Right atrium auricular region (tissue), 2 donors: ENCODE measurements at places on chromosomes 12 and 14. TPM values are rescaled to one million over a fixed set of nuclear protein-coding genes. Genes with fewer than 3 reads are reported as not detected.

The MAX gene
- total RNA-seq: 37.0 TPM

The KRT79 gene
- total RNA-seq: not detected

The DPF3 gene
- 26.6 TPM for total RNA-seq

The SNX6 gene
- total RNA-seq: 61.6 TPM

The TMCC3 gene
- 4.7 TPM for total RNA-seq

The DPY19L2 gene
- total RNA-seq: 27.7 TPM

The OR4M1 gene
- not detected for total RNA-seq

The TMEM132D gene
- total RNA-seq: not detected

The L2HGDH gene
- total RNA-seq: 4.0 TPM

The IFNG gene
- total RNA-seq: not detected

The AQP6 gene
- total RNA-seq: 0.08 TPM

GRCh38 chr12:50662116-50662510, 101.8 kb upstream of the ATF1 start:
- H3K4me1 ChIP-seq: no peaks in the 10 kb centered on the region
- no peak overlapping the region for H3K27ac ChIP-seq
- peaks cover 5% of the 10 kb centered on the region for H3K36me3 ChIP-seq
- no peak for DNase-seq
- no peak overlapping the region for H3K4me3 ChIP-seq
- no peaks in the 10 kb centered on the region for H3K27me3 ChIP-seq

- no peaks in the 10 kb centered on the region for H3K27me3 ChIP-seq
- no peaks in the 10 kb centered on the region for H3K4me1 ChIP-seq
- H3K36me3 ChIP-seq: no peaks in the 10 kb centered on the region
- no peak overlapping the region for H3K27ac ChIP-seq
- no peak for DNase-seq
Observed at GRCh38 chr14:97271451-97271960, 474.3 kb downstream of the VRK1 start.

DNA sequence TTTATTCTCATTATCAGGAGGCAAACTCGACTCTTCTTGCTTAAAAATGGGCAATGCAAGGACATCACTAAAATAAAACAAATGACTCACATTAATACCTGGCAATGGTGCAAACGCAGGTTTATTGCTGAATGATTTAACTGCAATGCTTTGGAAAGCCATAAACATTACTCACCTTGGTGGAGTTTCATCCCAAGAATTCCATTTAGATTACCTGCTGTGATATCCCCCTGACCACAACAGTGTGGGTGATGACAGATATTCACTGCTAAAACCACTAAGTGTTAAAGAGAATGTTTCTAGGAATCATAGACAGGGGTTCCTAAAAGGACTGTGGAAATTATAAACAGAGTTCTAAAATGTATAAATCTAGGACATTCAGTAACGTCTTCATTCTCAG, 35.3 kb upstream of the CSRNP2 start:
- DNase-seq: no peak
- H3K27me3 ChIP-seq: no peaks in the 10 kb centered on the region
- H3K36me3 ChIP-seq: peaks cover 4% of the 10 kb centered on the region
- H3K27ac ChIP-seq: no peak overlapping the region
- H3K4me1 ChIP-seq: no peaks in the 10 kb centered on the region

DNA sequence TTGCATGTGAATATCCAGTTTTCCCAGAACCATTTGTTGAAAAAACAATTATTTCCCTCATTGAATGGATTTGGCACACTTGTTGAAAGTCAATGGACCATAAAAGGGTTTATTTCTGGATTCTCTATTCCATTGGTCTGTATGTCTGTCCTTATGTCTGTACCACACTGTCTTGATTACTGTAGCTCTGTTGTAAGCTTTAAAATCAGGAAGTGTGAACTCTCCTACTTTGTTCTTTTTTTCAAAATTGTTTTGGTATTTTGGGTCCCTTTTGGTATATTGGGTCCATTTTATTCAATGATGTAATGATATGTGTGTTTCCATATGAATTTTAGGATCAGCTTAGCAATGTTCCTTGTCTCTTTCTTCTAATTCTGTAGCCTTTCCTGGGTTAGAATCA, 64.8 kb downstream of the PPP2R5C start:
- no peaks in the 10 kb centered on the region for H3K36me3 ChIP-seq
- DNase-seq: no peak
- H3K4me1 ChIP-seq: peaks cover 49% of the 10 kb centered on the region
- H3K27ac ChIP-seq: no peak overlapping the region

- H3K36me3 ChIP-seq: peaks cover 8% of the 10 kb centered on the region
- no peaks in the 10 kb centered on the region for H3K4me1 ChIP-seq
- H3K27ac ChIP-seq: no peak overlapping the region
- H3K27me3 ChIP-seq: no peaks in the 10 kb centered on the region
- no peak overlapping the region for H3K4me3 ChIP-seq
Observed at GRCh38 chr12:65307169-65307501, 28.7 kb downstream of the MSRB3 start.

- H3K4me3 ChIP-seq: no peak overlapping the region
- H3K27me3 ChIP-seq: no peaks in the 10 kb centered on the region
- H3K27ac ChIP-seq: peak overlapping the region; percentile 35
- H3K4me1 ChIP-seq: no peaks in the 10 kb centered on the region
- peak; percentile 64 for DNase-seq
Observed at GRCh38 chr14:104393898-104394381, 185.6 kb upstream of the C14orf180 start.

DNA sequence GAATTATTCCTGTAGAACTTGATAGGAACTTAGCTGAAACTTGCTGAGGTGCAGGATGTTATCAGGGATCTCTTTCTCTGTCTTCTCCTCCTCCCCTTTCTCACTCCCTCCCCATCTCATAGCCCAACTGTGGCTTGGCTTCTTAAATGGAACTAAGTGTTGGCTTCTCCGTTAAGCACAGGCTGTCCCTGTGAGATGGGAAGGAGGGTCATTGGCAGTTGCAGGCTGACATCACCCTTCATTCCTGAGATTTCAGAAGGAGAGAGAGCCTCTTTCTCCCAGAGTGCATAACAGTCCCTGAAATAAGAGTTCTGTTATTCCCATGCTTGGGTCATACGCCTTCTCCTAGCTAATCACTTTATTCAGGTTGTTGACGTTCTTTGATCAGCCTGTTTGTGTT, 162.0 kb downstream of the UNC79 start:
- H3K4me1 ChIP-seq: no peaks in the 10 kb centered on the region
- no peaks in the 10 kb centered on the region for H3K36me3 ChIP-seq
- DNase-seq: no peak

- H3K4me1 ChIP-seq: no peaks in the 10 kb centered on the region
- no peak overlapping the region for H3K27ac ChIP-seq
- no peaks in the 10 kb centered on the region for H3K36me3 ChIP-seq
- H3K4me3 ChIP-seq: no peak overlapping the region
Observed at GRCh38 chr12:90546511-90546910, 408.5 kb downstream of the CCER1 start.

GRCh38 chr12:67452119-67452805, 183.1 kb downstream of the CAND1 start:
- no peak for DNase-seq
- H3K27me3 ChIP-seq: no peaks in the 10 kb centered on the region
- H3K4me3 ChIP-seq: no peak overlapping the region
- peaks cover 14% of the 10 kb centered on the region for H3K4me1 ChIP-seq

GRCh38 chr12:31405021-31405420, 79.1 kb upstream of the SINHCAF start:
- H3K4me1 ChIP-seq: no peaks in the 10 kb centered on the region
- H3K4me3 ChIP-seq: no peak overlapping the region
- DNase-seq: no peak

- no peak for DNase-seq
- H3K27me3 ChIP-seq: no peaks in the 10 kb centered on the region
- H3K4me3 ChIP-seq: no peak overlapping the region
- H3K27ac ChIP-seq: no peak overlapping the region
- H3K36me3 ChIP-seq: no peaks in the 10 kb centered on the region
- no peaks in the 10 kb centered on the region for H3K4me1 ChIP-seq
Observed at GRCh38 chr12:70154087-70154638, 89.1 kb upstream of the CNOT2 start.

- H3K27me3 ChIP-seq: peaks cover 5% of the 10 kb centered on the region
- H3K27ac ChIP-seq: no peak overlapping the region
- no peak overlapping the region for H3K4me3 ChIP-seq
- no peaks in the 10 kb centered on the region for H3K4me1 ChIP-seq
- no peaks in the 10 kb centered on the region for H3K36me3 ChIP-seq
Observed at GRCh38 chr14:69481815-69482568, 2.5 kb upstream of the PLEKHD1 start.

GRCh38 chr14:99950181-99950580, 115.0 kb upstream of the EVL start:
- H3K27me3 ChIP-seq: no peaks in the 10 kb centered on the region
- H3K27ac ChIP-seq: no peak overlapping the region
- H3K4me3 ChIP-seq: no peak overlapping the region
- H3K4me1 ChIP-seq: no peaks in the 10 kb centered on the region
- DNase-seq: no peak

- H3K4me3 ChIP-seq: no peak overlapping the region
- no peaks in the 10 kb centered on the region for H3K36me3 ChIP-seq
- no peaks in the 10 kb centered on the region for H3K4me1 ChIP-seq
- H3K27me3 ChIP-seq: no peaks in the 10 kb centered on the region
- no peak for DNase-seq
- H3K27ac ChIP-seq: no peak overlapping the region
Observed at GRCh38 chr14:41257476-41257875, 349.2 kb upstream of the LRFN5 start.

DNA sequence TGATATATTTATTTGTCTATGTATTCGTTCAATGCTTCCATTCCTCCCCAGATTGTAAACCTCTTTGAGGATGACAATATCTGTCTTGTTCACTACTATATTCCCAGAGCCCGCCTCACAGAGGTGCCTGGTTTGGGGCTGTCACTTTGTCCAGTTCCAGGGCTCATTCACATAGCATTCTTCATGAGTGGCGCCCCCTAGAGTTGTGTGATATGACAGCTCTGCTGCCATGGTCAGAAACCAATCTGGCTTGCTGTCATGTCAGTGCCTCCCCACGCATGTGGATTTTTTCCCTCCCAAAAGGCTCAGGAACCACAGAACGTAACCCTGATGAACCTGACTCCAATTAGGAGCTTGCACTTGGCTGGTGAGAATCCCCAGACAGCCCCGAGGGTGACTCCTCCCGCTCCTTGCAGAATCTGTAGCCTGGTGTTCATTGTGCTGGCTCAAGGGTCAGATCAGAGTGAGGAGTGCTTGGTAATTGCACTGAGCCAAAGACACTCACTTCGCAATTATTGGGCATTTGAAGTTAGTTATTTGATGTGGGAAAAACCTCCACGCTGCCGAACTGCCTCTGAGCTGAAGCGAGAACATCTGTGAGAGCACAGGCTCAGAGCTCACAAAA, 145.5 kb downstream of the PTPN11 start:
- H3K27me3 ChIP-seq: no peaks in the 10 kb centered on the region
- no peak for DNase-seq
- H3K4me1 ChIP-seq: no peaks in the 10 kb centered on the region
- H3K36me3 ChIP-seq: no peaks in the 10 kb centered on the region
- H3K4me3 ChIP-seq: no peak overlapping the region

- no peaks in the 10 kb centered on the region for H3K36me3 ChIP-seq
- H3K27me3 ChIP-seq: no peaks in the 10 kb centered on the region
- no peaks in the 10 kb centered on the region for H3K4me1 ChIP-seq
- H3K4me3 ChIP-seq: no peak overlapping the region
Observed at GRCh38 chr12:4154672-4155225, 118.8 kb upstream of the CCND2 start.

- H3K4me1 ChIP-seq: no peaks in the 10 kb centered on the region
- H3K36me3 ChIP-seq: no peaks in the 10 kb centered on the region
- peak overlapping the region; percentile 5 for H3K27ac ChIP-seq
- DNase-seq: no peak
- no peak overlapping the region for H3K4me3 ChIP-seq
Observed at GRCh38 chr14:90388437-90388836, 8.4 kb upstream of the CALM1 start.

GRCh38 chr14:61894452-61895077, 132.3 kb downstream of the SNAPC1 start:
- H3K4me1 ChIP-seq: no peaks in the 10 kb centered on the region
- H3K36me3 ChIP-seq: no peaks in the 10 kb centered on the region
- no peak overlapping the region for H3K27ac ChIP-seq
- no peak overlapping the region for H3K4me3 ChIP-seq
- H3K27me3 ChIP-seq: no peaks in the 10 kb centered on the region

- no peaks in the 10 kb centered on the region for H3K36me3 ChIP-seq
- no peak overlapping the region for H3K4me3 ChIP-seq
- H3K27me3 ChIP-seq: no peaks in the 10 kb centered on the region
- DNase-seq: no peak
Observed at GRCh38 chr12:13770576-13770975, 210.8 kb downstream of the GRIN2B start.

DNA sequence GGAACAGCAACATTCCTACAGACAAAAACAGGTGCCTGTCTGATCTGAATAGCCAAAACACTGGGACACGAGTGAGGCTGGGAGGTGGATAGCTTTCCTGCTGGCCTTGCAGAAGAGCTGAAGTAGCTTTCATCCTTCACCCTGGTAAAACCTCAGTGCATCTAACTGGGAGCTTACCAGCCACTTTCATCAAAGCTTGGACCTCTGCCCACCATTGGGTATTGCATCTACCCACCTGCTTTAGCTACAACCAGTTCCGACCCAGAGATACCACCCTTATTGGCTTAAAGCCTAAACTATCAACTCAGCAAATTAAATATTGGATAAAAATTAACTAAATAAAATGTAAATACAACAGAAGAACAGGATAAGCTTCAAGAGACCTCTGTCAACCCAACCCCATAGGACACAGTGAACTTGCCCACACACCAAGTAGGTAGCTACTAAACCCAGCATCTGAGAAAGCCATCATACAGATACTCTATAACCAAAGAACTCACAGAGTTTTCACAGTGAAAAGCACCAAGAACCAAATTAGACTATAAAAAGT, 866.3 kb downstream of the FSCB start:
- no peak for DNase-seq
- H3K4me3 ChIP-seq: no peak overlapping the region
- H3K36me3 ChIP-seq: no peaks in the 10 kb centered on the region
- no peak overlapping the region for H3K27ac ChIP-seq

GRCh38 chr14:93713726-93714405, 74.4 kb downstream of the PRIMA1 start:
- no peaks in the 10 kb centered on the region for H3K36me3 ChIP-seq
- peaks cover under 1% of the 10 kb centered on the region for H3K4me1 ChIP-seq
- no peaks in the 10 kb centered on the region for H3K27me3 ChIP-seq

GRCh38 chr12:65334521-65334920, 56.0 kb downstream of the MSRB3 start:
- no peak overlapping the region for H3K27ac ChIP-seq
- peaks cover 12% of the 10 kb centered on the region for H3K4me1 ChIP-seq
- no peaks in the 10 kb centered on the region for H3K27me3 ChIP-seq
- H3K4me3 ChIP-seq: no peak overlapping the region
- peaks cover 12% of the 10 kb centered on the region for H3K36me3 ChIP-seq
